ENCODE measurements at places on chromosomes 1 and 21.

DNA sequence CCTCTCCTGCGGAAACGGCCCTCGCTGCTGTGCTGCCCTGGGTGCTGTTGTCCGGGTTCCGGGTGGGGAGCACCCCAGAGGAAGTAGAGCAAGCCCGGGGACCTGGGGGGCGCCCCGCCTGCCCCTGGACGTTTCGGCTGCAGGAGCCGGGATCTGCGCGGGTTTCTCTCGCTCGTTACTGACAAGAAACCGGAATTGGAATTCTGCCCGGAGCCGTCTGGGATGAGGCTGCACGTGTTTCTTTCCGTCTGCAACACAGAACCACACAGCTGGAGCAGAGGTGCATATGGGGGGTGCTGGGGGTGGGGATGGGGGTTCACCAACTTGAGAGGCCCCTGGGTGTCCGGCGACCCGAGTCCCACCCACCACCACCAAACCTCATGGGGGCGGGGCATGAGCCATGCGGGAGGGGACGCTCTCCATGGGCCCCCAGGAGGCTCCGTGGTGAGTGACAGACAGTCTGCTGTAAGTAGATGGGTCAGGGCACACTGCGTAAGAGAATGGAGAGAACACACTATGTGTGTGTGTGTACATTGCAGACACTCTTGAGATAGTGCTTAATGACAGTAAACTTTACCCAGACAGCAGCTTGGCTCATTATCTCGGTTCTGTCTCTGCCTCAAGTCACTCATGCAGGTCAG lies 261.4 kb upstream of the C1orf174 start:
- DNase-seq, result no peak

DNA sequence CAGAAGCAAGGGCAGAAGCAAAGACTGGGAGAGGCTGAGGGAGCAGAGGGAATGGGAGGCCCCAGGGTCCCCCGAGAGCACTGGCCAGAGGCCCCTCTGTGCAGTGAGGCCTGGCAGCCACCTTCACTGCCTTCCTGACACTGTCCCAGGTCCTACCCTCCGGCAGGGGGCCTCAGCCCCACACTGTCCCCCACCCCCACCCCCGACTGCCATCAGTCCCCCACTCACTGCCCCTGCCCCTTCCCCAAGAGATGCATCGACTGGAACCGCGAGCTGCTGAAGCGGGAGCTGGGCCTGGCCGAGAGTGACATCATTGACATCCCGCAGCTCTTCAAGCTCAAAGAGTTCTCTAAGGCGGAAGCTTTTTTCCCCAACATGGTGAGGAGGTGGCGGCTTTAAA lies 13.0 kb upstream of the PADI6 start:
- no peak for DNase-seq

DNA sequence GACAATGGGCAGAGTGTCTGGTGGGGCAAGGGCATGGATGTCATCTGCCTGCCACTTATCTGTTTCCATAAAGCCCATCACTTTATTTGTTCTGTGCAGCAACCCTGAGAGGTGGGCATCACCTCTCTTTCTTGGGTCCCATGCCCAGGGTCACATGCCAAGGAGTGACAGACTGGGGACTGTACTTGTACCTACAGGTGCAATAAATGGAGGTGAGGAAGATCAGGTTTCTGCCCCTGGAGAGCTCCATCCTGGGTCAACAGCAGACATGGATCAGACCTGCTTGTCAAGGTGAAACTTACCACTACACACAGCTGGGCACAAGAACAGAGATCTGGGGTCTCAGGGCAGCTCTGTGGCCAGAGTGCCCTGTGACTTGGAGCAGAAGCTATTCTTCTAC lies 18.4 kb upstream of the PRDM16 start:
- DNase-seq, result no peak

DNA sequence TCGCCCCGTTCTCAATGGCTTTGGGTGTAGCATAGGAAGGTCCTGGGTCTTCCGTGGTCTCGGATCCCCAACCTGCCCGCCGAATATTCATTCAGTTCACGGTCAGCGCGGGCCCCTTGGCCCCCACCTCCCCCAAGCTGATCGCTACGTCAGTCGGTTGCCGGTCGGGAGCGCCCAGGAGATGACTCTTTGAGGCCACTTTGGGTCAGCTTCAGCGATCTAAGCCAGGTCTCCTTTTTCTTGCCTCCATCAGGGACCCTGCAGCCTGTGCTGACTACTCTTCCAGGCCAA lies 12.8 kb downstream of the HLX start:
- no peak for DNase-seq
